Lung microvascular endothelial cell (primary cell): ENCODE measurements at places on chromosomes 3 and 15. TPM values are rescaled to one million over a fixed set of nuclear protein-coding genes. Genes with fewer than 3 reads are reported as not detected.
A peak's percentile ranks its signal among the peaks of the same experiment; 100 is the strongest.

DNA sequence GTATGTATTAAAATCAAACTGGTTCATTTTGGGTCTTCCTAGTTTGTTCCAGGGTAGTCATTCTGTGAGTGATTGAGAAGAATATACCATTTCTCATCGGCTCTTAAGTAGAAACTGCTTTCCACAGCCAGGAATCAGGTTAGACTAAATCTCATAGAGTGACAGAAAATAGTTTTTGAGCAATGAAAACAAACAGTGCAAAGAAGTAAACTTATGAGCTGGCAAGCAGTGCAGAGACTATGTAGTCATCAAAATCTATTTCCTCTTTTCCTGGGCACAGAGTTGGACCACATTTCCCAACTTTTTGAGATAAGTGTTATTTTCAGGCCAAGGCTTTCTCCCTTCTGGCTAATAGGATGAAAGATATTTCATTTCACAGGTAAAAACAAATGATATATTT is 66.5 kb downstream of the UBE3A start:
- DNase-seq = peak; percentile 3

- DNase-seq = no peak
These were observed 33.6 kb downstream of the HES1 start for GRCh38 chr3:194169595-194169994.

DNA sequence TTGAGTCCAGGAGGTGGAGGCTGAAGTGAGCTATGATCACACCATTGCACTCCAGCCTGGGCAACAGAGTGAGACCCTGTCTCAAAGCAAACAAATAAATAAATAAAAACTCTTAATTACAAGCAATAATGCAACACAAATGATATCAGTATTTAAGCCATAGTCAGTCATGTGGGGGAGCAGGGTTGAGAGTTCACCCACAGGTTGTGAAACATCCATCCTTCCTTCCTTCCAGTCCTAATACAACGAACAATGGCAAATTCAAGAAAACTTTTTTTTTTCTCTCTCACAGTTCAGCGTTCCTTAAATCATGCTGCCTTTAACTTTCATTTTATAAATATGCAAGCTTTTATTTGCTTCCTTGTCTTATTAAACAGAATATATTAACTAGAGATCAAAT is 24.1 kb downstream of the ZNF592 start:
- peak; percentile 80 for DNase-seq

DNA sequence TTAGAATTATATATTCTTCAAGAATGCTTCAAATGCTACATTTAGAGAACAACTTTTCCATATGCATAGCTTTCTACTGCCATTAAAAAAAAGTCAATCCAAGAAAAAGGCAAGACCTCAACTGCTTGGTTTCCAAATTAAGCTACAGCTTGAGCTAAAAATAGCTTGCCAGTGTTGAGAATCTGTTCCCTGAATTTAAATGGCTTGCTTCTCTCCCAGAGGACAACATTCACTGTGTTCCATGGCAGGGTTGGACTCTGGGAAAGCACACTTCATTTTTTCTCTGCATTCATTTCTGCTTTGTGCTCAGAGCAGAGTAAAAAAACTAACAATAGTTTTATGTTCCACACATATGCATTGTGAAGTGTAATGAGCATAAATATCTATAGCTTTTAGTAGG is 50.3 kb upstream of the ACTL6A start:
- DNase-seq = no peak

GRCh38 chr3:143269741-143270140 is 150.2 kb downstream of the CHST2 start:
- DNase-seq = no peak

GRCh38 chr3:37956723-37957538 is 33.7 kb upstream of the VILL start:
- DNase-seq = peak; percentile 54

Gene LMAN1L
- total RNA-seq = not detected in 2 replicates

GRCh38 chr3:131109156-131109555 is 82.5 kb downstream of the NEK11 start:
- DNase-seq = no peak

Gene C3orf20
- under 0.01 TPM in 1 of 2 replicates, not detected in the other for total RNA-seq

- no peak for DNase-seq
These were observed 217.7 kb downstream of the ABHD5 start for GRCh38 chr3:43908456-43908855.

GRCh38 chr3:42545284-42545900 is 36.4 kb downstream of the SEC22C start:
- no peak for DNase-seq

DNA sequence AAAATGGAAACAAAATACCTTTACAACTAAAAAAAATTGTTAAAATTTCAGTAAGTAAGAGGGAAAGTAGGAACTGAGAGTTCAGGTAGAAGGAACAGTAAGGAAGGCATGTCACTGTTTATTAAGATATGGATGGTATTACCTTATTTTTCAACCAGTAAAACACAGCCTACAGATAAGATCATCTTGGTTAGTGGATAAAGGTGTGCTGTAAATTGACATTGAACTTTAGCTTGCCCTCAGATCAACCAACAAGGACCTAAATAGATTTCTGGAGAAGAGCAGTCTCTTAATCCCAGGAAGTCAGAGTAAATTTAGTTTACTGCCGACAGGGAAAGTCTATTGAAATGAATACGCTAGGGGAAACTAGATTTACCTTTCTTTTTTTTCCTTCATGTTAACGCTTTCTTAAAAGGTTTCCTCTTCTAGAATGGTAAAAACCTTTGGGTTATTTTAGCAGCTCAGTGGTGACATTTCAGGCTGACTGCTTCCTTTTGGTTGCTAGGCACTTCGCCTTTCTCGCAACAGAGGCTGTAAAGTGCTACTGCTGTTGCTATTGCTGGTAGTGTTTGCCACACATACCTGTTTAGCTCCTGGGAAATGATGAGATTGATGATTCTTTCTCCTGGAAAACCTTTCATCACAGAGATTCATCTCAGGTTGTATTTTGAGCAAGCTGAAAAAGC is 12.9 kb downstream of the DZIP3 start:
- peak; percentile 6 for DNase-seq

GRCh38 chr15:26525096-26525495 is 247.8 kb downstream of the GABRB3 start:
- no peak for DNase-seq

Gene CELSR3
- 0.20 and 0.22 TPM in 2 replicates for total RNA-seq

GRCh38 chr3:111215481-111215880 is 143.9 kb downstream of the NECTIN3 start:
- DNase-seq = no peak

Gene ZDHHC19
- not detected in 2 replicates for total RNA-seq

DNA sequence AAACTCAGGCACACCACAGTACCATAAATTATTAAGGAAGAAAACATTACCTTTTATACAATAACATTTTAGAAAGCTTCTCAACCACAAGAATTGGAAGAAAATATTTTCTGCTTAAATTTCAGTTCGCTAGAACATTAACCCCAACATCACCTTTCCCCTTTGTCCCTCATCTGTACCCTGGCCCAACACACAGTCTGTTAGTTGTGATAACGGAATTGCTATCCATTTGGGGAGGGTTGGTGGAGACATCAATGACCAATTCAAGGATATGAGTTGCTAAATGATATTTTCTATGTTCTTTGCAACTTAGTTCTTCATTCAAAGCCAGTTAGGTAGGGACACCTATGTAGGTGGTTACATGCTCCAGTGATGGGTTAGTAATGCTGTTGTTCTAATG is 5.8 kb downstream of the EID1 start:
- no peak for DNase-seq

DNA sequence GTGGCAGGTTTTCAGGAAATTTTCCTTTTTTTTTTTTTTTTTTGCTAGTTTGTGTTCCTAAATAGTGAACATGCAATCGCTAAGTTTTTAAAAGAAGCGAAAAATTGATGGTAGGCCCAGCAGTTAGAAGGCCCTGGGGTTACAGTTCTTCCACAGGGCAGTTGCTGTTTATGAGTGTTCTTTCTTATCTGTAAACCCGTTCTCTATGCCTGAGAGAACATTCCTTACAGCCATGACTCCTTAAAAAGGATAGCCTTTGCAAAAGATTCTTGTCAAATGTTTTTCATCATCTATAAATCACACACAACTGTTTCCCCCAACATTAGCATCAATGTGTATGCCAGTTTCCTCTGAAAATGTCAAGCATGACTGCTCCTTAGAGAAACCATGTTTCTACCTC is 23.8 kb upstream of the MYZAP start:
- no peak for DNase-seq

Gene ADCY5
- under 0.01 and 1.4 TPM in 2 replicates for total RNA-seq

DNA sequence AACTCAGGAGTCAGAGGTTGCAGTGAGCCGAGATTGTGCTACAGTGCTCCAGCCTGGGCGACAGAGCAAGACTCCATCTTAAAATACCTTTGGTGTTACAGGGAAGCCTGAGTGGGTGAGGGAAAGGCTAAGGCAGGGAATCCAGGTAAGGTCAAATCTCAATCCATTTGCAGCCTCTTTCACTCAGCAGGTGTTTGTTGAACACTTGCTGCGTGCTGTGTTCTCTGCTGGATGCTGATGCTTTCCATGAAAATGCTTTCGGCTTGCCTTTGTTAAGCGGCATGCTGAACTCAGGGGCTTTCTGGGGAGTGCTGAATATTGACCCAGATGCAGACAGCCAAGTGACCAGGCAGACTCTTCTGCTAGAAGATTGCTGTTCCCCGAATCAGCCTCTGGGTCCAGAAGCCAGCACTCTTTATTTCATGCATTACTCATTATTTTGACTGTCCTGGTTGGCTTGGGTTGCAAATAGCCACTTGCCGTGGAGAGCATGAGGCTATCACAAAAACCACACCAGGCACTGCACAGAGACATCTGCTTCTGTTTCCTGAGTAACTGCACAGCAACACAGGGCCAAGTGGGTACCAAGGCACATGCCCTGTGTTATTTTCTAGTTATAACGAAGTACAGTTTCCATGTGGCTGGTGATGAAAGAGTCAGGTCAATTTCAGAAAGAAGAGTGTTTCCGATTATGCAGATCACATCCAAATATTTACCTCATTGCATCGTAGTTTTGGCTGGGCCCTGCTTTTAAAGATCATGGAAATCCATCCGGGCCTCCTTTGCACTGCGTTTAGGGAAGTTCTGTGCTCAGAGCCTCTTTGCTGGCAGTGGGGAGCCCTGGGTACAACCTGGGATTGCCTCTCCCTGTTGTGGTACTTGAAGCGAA is 88.6 kb downstream of the THSD4 start:
- no peak for DNase-seq

GRCh38 chr15:75966073-75966472 is 46.2 kb downstream of the NRG4 start:
- no peak for DNase-seq

DNA sequence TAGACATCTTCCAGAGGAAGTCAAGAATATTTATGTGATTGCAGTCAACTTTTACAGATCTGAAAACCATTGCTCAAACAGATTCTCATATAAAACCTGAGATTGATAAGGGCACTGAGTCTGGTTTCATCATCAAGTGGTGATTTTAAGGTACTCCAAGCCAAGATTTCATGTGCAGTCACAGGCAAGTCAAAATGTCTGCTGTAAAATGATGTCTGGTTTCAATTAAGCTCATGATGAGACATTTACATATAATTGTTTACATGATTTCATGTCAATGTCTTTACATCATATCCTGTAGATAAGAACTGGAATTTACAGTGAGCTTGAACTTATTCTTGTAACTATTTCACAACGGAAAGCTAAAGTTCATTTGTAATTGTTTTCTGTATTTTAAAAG is 1215.5 kb downstream of the ROBO2 start:
- DNase-seq = no peak

GRCh38 chr15:89377024-89377841 is 42.6 kb upstream of the POLG start:
- DNase-seq = no peak

Gene RPS17
- total RNA-seq = 2,061 and 2,587 TPM in 2 replicates

GRCh38 chr15:51121631-51122225 is 27.0 kb upstream of the TNFAIP8L3 start:
- no peak for DNase-seq

DNA sequence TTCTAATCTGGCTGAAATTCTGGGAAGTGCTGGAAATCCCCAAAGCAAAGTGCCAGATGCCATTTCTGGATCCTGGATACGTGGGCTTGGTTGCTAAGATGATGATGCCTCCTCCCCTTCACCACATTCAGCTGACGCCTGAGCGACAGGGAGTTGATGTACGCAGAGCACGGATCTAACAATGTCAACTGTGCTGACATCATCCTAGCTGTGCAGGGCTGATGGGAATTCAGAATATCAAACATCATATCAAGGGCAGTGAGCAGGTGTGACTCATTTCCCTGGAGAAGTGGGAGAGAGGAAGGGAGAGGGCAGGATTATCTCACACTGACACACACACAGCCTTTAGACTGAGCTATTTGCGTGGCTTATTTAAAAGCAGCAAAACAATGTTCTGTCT is 92.6 kb upstream of the ZBTB20 start:
- DNase-seq = peak; percentile 100

- DNase-seq = no peak
These were observed 3.3 kb downstream of the GABRG3 start for GRCh38 chr15:26974120-26974780.

DNA sequence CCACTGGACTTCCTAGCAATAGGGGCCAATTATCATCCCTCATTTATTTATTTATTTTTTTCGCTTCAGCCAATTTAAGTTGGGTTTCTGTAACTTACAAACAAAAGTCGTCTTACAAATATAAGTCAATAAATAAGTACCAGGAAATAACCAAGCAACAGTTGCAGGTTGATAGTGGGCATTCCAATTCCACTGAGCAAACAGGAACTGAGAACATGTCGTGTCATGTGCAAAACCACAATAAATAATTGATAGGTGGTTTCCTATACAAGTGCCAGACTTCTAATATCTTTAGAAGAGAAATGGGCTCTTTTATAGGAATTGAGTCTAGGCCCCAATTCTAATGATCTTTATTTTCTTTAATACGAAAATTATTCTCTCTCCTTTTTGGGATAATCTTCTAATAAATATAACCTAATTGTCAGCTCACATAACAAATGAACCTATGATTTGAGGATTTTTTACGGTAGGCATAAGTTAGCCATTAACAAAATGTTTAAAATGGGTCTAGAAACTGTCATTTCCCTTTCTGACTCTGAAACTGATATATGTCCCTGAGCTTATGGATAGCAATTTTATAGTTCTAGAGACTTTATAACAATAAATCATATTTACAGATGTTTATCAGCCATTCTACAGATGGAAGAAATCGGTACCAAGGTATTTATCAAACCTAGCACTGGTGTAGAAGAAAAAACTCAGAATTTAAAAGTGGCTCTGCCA is 571.8 kb downstream of the FOXP1 start:
- DNase-seq = no peak

DNA sequence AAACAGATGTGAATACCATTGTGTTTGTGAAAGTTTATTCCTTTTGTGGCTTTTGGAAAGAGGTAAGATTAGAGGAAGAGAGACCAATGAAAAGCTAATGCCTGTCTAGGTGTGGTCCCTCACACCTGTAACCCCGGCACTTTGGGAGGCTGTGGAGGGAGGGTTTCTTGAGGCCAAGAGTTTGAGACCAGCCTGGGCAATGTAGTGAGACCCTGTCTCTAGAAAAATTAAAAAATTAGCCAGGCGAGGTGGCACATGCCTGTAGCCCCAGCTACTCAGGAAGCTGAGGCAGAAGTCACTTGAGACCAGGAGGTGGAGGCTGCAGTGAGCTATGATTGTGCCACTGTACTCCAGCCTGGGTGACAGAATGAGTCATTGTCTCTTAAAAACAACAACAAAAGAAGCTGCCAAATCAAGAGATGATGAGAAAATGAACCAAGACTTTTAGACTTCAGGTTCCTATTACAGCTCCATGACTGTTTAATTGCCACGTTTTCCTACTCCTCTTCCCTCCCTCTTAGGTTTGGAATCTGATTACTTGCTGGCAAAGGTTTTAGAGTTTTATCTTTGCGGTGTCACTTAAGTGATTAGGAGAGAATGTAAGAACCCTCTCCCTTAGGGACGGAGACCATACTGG is 68.7 kb downstream of the CGNL1 start:
- DNase-seq = no peak
